ENCODE measurements at places on chromosomes 12 and 14.

- no peak for DNase-seq
These were observed 1.9 kb downstream of the PRKD1 start for GRCh38 chr14:29925736-29926135.

DNA sequence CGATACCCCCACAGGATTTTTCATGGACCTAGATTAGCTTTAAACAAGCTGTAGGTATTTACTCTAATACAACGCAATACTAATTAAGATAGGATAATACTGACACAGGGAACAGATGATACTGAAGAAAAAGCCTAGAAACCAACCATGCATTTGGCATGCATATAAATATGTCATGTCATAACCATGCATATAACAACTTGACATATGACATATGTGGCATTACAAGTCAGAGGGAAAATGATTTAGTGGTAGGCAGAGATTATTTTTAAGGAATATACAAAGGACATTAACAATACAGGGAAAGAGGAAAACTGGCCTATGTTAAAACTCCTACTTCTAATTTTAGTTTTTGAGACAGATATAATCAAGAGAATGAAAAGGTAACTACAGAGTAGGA, 27.9 kb downstream of the CAPS2 start:
- DNase-seq, result no peak

DNA sequence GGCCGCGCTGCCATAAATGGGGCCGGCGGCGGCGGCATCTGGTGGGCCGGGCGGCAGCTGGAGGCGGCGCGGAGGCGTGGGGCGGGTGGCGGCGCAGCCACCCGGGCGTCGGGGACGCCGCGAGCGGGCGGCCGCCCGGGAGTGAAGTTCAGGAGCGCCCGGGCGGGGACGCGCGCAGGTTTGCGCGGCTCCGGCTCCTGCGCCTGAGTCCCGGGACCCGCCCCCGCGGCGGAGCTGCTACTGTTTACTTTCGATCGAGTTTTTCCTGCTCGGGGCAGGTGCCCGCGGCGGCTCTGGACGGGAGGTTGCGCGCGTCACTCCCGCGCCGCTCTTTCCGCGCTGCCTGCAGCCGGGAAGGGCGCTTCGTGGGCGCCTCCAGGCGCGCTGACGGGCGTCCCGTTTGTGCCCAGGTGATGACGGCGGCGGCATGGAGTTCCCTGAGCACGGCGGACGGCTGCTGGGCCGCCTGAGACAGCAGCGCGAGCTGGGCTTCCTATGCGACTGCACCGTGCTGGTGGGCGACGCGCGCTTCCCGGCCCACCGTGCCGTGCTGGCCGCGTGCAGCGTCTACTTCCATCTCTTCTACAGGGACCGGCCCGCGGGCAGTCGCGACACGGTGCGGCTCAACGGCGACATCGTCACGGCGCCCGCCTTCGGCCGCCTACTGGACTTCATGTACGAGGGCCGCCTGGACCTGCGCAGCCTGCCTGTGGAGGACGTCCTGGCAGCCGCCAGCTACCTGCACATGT, at the start of gene ZBTB42:
Gene ZBTB42 (plus strand): TSS at position 331 of the 749 bp plus-strand sequence. CDS start 97 bp downstream, at position 428.
- no peak for DNase-seq

DNA sequence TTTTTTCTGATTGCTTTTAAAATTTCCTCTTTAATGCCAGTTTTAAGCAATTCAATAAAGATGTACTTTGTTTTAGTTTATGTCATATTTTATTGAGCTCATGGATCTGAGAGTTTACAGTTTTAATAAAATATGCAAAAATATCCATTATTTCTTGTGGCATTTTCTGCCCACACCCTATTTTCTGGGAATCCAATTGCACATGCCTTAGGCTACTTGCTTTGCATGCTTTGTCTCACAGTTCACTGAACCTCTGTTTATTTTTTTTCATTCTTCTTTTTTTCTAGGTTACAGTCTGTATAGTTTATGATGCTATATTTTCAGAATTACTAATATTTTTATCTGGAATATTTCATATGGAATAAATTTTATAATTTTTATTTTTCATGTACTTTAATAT, 1258.0 kb downstream of the FSCB start:
- DNase-seq, result no peak

DNA sequence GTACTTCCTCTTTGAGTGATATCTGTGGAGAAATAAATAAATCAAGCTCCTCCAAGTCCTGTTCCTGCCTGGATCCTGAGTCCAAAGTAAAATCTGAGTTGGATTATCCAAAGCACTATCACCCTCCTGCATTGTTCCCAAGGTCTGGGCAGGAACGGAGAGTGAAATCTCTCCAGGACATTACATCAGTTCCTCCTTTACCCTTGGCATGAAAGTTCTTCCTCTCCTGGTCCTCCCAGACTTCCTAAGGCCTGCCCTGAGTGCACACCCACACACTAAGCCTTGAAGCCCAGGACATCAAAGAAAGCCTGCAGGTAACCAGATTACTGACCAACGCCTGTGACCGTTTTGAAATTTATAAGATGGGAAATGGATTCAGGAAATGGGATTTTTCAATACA, 206.8 kb upstream of the BCL2L14 start:
- no peak for DNase-seq

DNA sequence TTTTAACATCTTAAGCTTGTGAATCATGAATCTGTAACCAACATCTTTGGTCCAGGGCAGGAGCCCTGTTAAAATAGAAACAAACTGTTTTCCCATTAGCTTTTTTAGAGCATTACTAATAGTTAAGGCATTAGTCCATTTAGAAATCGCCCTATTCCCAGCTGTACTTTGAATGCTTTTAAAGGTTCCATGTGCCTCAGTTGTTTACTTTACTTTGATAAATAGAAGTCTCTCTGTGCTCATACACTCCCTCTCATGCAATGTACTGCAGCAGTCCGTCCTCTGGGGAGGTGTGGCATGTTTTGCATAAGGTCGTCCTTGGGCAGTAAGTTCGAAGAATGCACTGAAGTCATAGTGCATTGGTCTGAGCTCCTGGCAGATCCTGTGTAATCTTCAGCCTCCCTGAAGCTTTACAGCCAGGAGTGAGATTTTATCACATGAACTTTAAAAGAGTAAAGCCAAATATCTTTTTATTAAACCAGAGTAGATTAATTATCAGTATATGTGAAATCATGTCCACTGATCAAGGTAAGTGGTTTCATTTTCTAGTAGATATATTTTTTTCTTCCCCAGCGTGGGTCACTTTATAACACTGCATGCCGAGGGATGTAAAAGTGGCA, 134.7 kb downstream of the FGD4 start:
- DNase-seq, result no peak

All from nucleus accumbens (tissue), 56 donors.